ENCODE measurements at places on chromosomes 4 and X.

DNA sequence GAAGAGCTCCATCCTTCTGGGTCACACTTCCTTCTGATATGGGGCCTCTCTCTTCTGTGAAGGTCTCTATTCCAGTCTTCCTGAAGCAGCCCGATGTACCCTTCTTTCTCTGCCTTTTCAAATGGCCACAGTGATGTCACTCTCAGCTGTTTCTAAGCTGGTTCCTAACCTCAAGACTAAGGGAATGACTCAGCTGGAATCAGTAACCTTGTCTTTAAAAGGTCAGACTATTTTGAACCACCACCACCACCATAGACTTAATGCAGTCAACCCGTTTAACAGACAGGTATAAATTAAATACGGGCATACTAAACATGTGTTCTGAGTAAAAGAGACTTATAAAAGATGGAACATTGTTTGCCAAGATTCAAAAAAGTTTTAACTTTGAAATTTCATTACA lies 121.0 kb downstream of the PPA2 start:
- DNase-seq = no peak

- no peak for DNase-seq
Measured at GRCh38 chr4:138772366-138772765, 243.2 kb upstream of the NOCT start.

DNA sequence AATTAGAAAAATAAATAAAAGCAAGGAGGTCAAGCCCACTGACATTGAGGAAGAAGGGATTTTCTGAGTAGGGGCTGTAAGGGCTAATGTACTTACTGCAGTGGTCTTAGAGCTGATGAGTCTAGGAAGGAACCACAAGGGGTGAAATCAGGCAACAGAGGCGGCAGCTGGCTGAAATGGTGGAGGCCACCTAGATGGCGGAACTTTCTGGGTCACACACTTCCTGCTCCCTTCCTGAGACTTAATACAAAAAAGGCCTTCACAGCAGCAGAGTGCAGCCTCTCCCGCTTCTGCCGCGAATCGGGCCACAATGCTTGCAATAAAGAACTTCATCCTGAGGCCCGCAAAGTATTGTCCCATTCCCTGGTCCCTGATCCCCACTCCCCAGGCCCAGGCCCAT lies 15.4 kb downstream of the SNX12 start:
- DNase-seq = no peak

GRCh38 chr4:112994732-112995464 lies 54.6 kb upstream of the ANK2 start:
- no peak for DNase-seq

GRCh38 chr4:182385897-182386296 lies 142.7 kb downstream of the TENM3 start:
- no peak for DNase-seq

DNA sequence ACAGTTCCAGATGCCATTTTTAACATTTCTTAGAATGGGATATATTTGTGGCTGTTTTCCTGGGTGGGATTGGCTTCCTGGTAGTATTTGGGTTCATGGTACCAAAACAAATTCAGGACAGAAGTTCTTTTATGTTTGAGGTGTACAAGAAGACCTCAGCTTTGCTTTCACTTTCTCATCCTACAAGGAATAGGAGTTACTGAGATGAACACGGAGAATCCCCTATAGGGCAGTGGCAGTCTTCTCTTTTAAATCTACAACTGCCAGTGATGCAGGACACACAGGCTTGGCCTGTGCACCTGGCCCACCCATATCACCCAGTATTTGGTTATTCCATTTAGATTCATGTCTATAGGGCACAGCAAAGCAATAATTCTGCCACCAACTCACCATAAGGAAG lies 35.2 kb downstream of the SLC10A7 start:
- DNase-seq = no peak

- DNase-seq = no peak
Measured at GRCh38 chr4:117893207-117893606, 141.1 kb upstream of the NDST3 start.

GRCh38 chr4:8238515-8239053 lies 31.0 kb upstream of the HTRA3 start:
- no peak for DNase-seq

DNA sequence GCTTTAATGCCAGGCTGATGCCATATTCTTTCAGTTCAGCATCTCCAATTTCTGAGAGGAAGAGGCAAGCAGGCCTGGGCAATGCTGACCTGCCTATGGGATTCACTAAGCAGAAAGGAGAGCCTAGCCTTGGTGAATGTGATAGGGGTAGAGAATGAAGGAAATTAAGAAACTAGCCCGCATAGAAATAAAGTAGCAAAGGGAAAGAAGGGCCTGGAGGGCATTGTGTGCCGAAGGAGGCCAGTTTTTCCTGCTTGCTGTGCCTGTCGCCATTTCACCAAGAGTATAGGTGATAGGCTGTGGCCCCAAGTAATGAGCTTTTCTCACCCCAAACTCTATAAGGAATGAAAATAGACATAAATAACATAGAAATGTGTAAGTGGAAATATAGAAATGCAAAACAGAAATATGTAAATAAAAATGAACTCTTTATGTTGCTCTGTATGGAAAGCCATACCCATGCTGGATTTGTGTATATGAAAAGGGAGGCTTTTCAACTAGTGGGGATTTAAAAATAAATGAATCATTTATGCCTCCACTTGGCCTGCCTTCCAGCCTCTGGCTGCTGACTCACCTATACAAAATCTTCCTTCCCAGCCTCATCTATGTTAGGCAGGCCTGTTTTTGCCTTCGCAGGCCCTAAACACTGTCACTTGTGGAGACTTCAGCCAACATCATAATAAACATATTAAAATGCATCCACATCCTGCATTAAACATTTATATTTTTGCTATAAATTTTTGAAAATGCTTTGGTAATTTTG lies 5.1 kb upstream of the OCRL start:
- no peak for DNase-seq

DNA sequence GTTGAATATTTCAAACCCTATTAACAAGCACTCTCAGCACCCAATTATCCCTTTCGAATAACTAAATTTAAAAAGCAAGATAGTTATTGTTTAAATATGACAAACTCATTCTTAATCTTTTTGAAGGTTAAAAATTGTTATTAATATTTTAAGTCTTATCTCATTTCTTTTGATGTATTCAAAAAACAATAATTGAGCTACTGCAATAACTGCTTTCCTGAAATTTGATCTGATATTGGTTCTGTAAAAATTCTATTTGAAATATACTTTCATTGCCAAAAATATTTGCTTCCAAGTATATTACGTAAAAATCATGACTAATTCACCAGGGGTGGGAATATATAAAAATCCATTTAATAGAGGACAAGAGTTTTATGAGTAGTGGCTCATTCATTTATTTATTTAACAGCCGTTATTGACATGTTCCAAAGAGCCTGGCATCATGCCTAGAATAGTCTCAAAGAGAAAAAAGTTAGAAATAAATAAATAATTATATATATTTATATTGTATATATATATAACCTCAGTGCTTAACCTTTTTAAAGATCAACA lies 34.4 kb downstream of the GLRA3 start:
- DNase-seq = no peak

DNA sequence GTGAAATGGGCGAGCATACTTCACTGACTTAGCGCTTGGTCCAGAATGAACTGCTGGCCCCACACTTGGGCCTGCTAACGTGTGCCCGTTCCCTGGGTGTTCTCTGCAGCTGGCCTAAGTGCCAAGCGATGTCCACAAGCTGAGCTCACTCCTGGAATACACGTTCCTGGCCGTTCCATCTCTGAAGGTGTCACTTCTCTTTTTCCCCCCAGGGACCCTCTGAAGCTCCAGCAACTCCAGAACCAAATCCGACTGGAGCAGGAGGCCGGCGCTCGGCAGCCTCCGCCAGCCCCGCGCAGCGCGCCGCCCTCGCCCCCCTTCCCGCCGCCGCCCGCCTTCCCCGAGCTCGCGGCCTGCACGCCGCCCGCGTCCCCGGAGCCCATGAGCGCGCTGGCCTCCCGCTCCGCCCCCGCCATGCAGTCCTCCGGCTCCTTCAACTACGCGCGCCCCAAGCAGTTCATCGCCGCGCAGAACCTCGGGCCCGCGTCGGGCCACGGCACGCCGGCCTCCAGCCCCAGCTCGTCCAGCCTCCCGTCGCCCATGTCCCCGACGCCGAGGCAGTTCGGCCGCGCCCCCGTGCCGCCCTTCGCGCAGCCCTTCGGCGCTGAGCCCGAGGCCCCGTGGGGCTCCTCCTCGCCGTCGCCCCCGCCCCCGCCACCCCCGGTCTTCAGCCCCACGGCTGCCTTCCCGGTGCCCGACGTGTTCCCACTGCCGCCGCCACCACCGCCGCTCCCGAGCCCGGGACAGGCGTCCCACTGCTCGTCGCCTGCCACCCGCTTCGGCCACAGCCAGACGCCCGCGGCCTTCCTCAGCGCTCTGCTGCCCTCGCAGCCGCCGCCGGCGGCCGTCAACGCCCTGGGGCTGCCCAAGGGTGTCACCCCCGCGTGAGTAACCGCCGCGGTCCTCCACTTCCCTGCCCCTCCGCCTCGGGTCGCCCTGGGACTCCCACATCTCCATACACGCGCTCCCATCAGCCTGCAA lies 132.3 kb downstream of the CBR4 start:
- DNase-seq = no peak

DNA sequence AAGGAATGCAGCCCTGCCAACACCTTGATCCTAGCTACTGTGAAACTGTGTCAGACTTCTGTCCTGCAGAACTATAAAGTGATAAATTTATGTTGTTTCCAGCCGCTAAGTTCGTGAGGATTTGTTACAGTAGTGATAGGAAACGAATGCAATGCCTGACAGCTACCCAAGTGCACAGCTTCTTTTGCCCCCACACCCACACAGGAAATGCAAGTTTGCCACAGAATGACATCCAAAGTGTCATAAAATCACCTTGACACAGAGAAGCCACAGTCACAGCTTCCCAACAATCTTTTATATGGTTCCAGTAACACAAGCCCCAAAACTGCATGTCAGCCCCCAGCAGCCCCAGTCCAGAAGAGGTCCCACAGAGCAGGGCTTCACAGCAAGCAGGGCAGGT lies 216.9 kb upstream of the S100G start:
- DNase-seq = no peak

GRCh38 chrX:45714866-45715265 lies 514.2 kb upstream of the DIPK2B start:
- DNase-seq = no peak

DNA sequence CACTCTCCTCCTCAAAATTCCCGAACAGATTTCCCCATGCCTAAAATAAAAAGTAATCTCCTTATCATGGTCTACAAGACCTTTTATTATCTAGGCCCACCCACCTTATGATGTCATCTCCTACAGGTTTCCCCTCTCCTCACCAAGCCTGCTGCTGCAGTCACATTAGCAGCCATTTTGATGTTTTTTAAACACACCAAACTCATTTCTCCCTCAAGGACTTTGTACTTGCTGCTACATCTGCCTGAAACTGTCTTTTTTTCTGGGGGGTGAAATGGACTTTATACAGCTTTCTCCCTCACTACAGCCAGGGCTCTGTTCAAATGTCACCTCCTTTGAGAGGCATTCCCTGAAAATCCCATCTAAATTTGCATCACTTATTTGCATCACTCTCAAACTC lies 90.2 kb upstream of the TAB3 start:
- DNase-seq = no peak

GRCh38 chr4:125482822-125483221 lies 168.1 kb downstream of the FAT4 start:
- DNase-seq = no peak

- DNase-seq = no peak
Measured at GRCh38 chrX:22462959-22463358, 190.2 kb downstream of the CBLL2 start.

GRCh38 chrX:108527724-108528123 lies 88.1 kb downstream of the COL4A5 start:
- no peak for DNase-seq

DNA sequence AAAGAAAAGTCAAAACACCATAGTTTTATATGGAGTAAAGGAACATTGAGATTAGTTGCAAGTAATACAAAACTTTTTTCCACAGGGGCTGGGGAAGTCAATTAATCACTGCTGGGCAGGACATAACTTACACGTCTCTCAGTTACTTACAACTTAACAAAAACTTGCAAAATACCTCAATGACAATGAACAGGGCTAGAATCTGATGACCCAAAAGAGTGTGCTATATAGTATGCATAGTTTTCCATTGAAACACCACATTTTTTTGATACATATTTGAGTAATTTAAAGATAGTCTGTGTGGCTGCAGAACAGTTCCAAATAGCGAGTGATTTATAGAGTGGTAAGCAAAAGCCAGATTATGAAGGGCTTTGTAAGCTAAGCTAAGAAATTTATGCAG lies 172.3 kb upstream of the TRPC5 start:
- no peak for DNase-seq

DNA sequence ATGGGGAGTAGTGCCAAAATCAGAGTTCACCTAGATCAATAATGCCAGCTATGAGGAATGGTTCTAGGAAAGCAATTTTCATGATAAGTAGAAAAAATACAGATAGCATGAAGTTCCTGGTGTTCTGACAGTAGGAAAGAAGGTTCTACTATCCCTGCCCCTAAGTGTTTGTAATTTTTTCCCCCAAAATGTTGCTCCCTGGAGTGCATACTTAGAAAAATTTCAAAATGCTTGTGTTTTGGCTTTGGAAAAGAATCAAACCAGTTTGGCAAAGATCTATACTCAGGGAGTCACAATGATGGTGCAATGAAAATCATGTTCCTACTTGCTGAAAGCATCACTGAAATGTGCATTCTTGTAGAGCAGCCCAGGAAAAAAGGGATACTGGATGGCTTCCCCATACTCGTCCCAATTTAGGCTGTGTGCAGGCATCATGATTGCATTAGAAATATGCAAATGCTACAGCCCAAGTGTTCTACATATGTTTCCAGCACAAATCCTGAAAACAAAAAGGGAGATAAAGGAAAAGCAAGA lies 74.7 kb downstream of the LPAR4 start:
- no peak for DNase-seq

- DNase-seq = no peak
Measured at GRCh38 chr4:150491132-150492049, 90.6 kb upstream of the MAB21L2 start.

DNA sequence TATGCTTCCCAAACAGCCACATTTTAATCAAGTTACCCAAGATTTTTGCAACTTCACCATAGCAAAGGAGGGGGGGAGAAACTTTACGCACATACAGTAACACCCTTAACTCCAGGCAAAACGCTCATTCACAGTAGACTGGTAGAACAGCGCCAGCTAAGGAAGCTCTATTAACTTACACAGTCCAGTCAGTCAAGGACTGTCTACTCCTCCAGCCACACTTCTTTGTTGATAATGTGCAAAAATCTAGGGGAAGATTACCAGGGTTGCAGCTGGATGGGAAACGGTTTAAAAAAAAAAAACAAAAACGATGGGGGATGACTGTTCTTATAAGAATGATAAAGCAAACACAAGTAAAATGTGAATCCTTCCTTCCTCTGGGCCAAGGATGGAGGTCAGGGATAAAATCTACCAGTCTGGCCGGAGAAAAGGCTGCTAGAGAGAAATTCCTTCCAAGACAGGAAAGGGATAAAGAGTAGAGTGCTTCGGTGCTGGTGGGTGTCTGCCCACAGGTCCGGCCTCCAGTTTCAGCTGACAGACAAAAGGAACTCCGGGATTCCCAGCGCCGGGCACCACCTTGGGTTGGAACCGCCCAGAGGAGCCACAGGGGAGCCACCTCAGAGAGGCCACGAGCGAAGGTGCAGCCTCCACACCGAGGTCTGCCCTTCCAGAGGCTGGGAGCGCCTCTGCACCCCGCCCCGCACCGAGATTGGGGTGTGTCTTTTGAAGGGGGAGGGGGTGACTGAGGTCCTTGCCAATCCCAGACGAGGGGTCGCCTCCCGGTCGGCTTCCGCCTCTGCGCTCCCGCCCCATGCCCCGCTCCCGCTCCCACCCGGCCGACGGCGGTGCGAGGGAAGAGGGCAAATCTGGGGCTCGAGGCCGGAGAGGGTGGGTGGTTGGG lies 811 bp downstream of the ANKRD50 start:
- DNase-seq = peak; percentile 45

- no peak for DNase-seq
Measured at GRCh38 chrX:32995427-32995826, 215.9 kb downstream of the DMD start.

All from pulmonary artery endothelial cell (primary cell).